ENCODE measurements at places on chromosomes 6 and 20.

- DNase-seq: no peak
Measured at GRCh38 chr20:18808712-18809111, 4.9 kb upstream of the SCP2D1 start.

GRCh38 chr6:143160015-143160414 is 99.3 kb downstream of the AIG1 start:
- no peak for DNase-seq

DNA sequence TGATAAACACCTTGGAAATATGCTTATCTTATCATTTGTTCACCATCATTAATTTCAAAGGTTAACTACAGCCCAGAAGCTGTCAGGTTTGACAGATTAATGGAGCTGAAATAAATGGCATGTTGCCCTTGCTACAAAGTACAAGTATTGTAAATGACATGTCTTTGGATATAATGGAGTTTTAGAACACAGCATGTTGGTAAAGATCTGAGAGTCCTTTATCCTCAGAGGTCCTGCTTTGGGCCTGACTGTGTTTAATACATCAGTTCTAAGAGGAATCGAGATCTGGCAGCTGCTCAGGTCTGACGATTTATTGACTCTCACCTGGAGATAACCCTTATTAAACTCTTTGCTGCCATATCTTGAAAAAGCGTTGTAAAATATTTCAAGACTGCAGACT is 222.7 kb upstream of the OPRM1 start:
- DNase-seq: no peak

DNA sequence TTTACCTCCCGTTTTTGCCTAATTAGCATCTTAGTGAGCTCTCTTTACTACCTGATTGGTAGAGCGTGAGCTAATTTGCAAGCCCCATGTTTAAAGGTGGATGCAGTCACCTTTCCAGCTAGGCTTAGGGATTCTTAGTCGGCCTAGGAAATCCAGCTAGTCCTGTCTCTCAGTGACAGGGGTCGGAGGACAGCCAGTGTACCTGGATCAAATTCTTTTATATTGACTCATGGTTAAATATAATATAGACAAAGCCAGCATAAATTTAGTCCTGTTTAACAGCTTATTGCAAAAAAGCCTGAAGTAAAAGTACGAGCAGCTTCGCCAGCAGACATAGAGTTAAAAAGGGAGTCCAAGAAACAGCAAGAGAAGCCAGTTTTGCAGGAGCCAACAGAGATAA is 12.2 kb upstream of the GSTA3 start:
- DNase-seq: no peak

GRCh38 chr6:11432713-11433450 is 104.7 kb upstream of the TMEM170B start:
- no peak for DNase-seq

DNA sequence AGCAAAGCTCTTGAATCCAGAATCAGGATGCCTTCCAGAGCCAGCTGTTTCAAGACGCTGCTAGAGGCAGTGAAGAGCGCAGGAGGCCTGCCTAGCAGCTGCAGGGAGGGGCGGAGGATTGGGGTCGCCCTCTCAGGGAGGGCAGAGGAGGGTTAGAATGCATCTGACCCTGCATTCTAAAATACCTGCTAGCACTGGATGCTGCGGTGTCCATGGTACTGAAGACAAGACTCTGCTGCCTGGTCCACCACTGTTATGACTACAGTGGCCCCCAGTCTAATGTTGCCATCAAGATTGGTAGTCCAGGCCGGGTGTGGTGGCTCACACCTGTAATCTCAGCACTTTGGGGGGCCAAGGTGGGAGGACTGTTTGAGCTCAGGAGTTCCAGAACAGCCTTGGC is 193.7 kb upstream of the PROKR2 start:
- DNase-seq: no peak

DNA sequence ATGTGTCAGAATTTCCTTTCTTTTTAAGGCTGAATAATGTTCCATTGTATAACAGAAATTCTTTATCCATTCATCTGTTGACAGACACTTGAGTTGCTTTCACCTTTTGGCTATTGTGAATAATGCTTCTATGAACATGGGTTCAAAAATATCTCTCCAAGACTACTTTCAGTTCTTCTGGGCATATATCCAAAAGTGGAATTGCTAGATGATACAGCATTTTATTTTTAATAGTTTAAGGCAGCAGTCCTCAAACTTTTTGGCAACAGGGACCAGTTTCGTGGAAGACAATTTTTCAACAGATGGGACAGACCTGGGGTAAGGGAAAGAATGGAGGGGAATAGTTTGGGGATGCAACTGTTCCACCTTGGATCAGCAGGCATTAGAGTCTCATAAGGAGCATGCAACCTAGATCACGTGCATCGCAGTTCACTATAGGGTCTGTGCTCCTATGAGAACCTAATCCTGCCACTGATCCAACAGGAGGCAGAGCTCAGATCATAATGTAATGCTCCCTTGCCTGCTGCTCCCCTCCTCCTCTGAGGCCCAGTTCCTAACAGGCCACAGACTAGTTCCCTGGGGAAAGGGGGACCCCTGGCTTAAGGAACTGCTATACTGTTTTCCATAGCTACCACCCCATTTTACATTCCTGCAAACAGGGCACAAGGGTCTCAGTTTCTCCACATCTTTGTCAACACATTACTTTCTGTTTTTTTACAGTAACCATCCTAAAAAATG is 239.9 kb upstream of the RNF217 start:
- no peak for DNase-seq

- DNase-seq: no peak
Measured at GRCh38 chr6:51398064-51398705, 579.5 kb downstream of the TFAP2B start.
